ENCODE measurements at places on chromosomes 5 and 9.

GRCh38 chr5:62341783-62342475 lies 35.9 kb downstream of the KIF2A start:
- no peak for DNase-seq

DNA sequence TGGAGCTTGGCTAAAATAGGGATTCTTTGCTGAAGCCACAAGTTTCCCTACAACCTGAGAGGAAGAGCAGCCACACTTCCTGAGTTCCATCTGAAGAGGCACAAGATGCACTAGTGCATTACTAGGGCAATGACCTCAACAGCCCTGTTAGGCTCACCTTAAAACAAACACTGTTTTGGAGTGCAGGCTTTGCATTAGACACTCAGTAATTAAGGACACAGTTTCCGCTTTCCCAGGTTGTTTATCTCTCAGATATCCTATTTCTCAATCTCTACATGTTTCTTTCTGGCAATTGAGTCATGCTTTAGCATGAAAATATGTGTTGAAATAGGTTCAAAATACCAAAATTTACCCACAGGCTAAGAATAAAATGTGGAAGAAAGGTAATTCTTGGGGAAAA lies 34.2 kb downstream of the EMB start:
- no peak for DNase-seq

- peak; percentile 47 for DNase-seq
Measured at GRCh38 chr5:178461004-178461730, 129.0 kb downstream of the COL23A1 start.

DNA sequence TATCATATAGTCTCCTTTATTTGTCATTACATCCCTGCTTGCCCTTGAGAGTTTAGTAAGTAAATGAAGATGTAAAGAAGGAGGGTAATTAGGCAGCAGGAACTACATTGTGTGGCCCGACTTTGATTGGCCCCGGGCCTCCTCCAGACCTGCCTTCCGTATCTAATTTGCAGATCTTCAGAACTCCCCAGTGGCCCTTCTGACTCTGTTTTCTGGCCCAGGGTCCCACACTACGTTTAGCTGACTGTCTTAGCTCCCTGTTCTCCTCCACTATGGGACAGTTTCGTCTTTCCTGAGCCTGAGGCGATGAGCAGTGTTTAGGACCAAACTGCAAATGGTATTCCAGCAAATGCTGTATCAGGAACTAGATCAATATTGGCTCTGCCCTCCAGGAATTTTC lies 21.6 kb upstream of the CTSL start:
- DNase-seq = no peak

DNA sequence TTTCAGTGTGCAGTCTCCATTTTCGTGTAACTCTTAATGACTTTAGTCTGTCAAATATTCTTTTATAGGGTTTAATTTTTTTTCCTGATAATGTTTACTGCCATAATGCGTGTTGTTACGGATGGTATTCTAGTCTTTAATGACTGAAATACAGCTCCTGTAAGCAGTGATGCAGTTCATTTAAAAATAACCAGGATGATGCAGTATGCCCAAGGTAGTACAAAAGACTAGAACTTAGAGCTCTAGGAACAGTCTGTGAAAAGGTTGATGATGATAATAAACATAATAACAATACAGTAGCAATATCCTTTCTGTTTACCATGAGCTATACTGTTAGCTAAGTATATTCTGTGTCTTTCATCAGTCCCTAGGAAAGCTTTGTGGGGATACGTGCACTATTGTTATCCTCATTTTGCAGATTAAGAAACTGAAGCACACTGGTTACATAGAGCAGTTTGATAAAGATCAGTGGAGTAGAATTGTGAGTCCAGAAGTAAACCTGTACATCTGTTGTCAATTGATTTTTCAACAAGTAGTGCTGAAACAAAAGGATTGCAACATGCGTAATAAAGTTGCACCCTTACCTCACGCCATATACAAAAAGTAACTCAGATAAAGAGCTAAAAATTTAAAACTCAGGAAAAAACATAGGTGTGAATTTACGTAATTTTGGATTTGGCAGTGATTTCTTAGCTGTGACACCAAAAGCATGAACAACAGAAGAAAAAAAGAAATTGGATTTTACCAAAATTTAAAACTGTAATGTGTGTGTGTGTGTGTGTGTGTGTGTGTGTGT lies 64.5 kb downstream of the MTREX start:
- DNase-seq = no peak

DNA sequence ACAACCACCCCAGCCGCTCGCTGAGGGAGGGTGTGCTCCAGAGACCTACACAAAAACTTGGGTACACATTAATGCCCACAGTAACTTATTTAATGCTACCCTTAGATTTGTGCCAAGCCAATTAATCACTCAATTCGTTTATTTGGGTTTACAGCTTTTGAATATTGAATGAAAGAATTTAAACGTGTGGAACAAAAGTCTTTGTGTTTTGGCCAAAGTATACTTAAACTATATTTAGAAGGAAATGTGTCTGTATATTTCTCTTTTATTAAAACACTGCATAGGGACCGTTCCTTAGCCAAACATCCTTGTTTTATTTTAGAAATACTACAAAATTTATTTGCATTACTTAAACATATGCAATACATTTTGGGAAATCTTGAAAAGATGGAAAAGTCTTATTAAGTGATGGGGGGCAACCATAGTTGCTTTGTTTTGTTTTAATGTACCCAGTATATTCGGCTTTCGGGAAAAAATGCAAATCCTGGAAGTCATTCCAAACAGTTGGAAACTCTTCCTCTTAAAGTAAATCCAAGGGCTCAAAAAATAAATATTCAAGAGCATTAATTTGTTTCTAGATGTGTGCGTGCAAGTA lies 11.8 kb downstream of the ZNF608 start:
- DNase-seq = no peak

DNA sequence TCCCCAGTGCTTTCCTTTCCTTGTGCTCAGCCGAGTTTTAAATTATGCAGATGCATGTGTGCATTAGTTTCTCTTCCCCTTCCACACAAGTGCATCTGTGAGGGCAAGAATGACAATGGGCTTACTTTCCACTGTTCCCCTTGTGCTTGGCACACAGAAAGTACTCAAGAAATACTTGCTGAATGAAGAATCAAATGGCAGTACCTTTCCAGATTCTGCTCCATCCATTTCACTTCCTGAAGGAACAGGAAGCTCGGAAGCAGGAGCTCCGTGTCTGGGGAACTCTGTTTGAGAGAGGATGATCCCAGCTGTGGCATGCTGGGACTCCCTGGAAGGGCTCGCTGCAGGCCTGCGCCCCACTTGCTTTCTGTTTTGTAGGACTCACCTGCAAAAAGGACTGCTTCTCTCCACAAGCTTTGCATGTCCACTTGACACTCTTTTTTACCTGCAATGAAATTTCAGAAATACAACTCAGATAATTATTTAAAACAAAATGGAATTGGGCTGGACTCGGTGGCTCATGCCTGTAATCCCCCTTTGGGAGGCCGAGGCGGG lies 5.5 kb downstream of the MRNIP start:
- no peak for DNase-seq

- DNase-seq = no peak
Measured at GRCh38 chr9:4986783-4987182, 1.7 kb downstream of the JAK2 start.

GRCh38 chr5:83149671-83150070 lies 72.3 kb downstream of the XRCC4 start:
- peak; percentile 79 for DNase-seq

DNA sequence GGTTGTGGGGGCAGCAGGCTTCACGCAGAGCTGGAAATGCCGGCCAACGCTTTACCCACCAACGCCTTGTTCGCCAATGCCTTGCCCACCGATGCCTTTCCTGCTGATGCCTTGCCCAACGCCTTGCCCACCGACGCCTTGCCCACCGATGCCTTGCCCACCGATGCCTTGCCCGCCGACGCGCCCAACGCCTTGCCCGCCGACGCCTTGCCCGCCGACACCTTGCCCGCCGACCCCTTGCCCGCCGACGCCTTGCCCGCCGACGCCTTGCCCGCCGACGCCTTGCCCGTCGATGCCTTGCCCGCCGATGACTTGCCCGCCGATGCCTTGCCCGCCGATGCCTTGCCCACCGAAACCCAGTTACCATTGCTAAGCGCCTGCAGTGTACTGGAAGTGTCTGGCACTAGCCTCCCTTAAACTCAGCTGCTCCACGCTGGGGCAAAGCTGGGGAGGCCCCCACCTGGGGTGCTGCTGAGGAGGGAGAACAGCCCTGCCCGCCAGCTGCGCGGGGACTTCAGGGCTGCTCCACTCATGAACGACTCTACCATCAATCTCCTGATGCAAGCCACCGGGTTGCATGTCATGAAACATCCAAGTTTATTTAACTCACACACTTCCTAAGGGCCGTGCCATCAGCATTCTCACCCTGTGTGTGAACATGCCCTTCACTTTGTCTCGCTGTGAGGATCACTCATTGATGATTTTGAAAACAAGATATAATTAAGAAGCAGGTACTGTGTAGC lies 1.8 kb downstream of the SLC6A18 start:
- no peak for DNase-seq

- DNase-seq = no peak
Measured at GRCh38 chr5:18686253-18686652, 1052.0 kb downstream of the TAF11L14 start.

GRCh38 chr9:34381323-34381722 lies 4.6 kb upstream of the MYORG start:
- DNase-seq = no peak

DNA sequence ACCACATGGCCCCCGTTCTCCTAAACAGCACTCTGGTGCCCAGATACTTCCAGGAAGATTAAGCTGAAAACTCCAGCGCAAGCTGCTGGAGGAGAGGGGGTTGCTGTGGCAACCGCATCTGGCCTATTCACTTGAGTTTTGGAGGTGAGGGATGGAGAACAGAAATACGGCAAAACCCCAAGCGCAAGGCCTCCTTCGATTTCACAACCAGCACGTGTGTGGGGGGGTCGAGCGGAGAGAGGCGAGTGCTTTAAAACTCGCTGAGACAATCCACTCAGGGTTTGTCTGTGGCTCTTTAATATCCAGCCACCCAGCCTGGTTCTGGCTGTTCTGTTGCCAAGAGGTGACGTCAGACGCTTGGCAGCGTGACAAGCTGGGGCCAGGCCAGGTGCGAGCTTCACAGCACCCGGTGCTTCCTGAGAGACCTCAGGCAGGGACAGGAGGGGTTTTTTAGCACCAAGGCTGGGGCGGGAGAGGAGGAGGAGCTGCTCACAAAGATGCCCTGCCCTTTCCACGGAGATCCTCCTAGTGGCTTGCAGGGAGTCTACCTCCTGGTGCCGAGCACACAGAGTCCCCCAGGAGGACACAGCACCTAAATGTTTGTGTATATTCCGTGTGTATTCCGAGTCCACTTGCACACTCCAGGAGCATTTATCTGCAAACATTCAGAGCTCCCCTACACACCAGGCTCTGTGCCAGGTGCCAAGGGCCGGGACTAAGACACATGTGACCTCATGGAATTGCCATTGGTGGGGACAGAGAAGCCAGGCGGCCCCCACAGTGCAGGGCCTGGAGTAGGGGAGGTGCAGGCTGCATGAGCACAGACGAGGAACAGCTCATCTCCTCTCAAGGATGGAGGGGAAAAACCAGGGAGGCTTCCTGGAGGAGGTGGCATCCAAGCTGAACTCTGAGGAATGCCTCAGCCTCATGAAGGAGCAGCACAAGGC lies 194.6 kb downstream of the OLFM1 start:
- DNase-seq = no peak

DNA sequence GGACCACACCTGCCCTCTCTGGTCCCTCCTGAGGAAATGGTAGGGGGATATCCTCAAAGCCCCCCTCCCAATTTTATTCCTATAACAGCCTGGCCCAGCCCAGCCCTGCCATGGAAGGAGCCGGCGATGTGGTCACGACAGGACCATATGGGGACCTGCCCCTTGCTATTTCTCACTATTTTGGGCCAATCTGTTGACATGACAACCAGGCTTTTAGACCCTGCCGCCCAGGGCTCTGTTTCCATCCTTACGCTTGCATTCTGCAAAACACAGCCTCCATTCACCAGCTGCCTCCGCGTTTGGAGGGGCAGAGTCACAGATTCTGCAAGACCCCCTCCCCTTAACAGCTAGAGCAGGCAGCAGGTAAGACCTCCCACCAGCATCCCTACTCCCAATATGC lies 112.2 kb downstream of the GABBR2 start:
- no peak for DNase-seq

DNA sequence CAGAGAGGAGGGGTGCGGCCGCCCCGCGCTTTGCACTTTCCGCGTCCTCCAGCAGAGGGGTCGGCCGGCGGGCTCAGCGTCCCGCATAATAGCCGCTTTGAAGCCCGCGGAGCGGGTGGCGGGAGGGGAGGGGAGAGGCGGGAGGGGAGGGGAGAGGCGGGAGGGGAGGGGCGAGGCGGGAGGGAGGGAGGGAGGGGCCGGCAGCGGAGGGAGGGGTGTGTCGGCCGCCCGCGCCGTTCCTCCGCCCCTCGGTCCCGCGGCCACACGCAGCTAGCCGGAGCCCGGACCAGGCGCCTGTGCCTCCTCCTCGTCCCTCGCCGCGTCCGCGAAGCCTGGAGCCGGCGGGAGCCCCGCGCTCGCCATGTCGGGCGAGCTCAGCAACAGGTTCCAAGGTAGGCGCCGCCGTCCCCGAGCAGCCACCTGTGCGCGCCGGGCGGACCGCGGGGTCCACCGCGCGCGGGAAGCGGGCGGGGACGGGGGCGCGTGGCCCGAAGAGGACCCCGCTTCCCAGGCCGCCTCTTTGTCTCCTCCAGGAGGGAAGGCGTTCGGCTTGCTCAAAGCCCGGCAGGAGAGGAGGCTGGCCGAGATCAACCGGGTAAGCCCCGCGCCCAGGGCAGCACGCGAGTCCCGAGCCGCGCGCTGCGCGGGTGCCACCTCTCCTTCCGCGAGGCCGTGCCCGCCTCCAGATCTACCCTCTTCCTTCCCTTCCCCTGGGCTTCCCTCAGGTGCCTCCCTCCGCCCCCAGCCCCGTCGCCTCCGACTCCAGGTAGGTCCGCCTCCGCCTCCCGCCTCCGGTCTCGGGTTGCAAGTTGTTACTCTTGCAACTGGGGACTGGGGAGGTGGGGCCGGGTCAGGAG lies at the start of gene AIF1L:
TSS of gene AIF1L (plus strand) at position 263 of the 857 bp plus-strand sequence. CDS start at position 362, 99 bp downstream.
- DNase-seq = no peak

DNA sequence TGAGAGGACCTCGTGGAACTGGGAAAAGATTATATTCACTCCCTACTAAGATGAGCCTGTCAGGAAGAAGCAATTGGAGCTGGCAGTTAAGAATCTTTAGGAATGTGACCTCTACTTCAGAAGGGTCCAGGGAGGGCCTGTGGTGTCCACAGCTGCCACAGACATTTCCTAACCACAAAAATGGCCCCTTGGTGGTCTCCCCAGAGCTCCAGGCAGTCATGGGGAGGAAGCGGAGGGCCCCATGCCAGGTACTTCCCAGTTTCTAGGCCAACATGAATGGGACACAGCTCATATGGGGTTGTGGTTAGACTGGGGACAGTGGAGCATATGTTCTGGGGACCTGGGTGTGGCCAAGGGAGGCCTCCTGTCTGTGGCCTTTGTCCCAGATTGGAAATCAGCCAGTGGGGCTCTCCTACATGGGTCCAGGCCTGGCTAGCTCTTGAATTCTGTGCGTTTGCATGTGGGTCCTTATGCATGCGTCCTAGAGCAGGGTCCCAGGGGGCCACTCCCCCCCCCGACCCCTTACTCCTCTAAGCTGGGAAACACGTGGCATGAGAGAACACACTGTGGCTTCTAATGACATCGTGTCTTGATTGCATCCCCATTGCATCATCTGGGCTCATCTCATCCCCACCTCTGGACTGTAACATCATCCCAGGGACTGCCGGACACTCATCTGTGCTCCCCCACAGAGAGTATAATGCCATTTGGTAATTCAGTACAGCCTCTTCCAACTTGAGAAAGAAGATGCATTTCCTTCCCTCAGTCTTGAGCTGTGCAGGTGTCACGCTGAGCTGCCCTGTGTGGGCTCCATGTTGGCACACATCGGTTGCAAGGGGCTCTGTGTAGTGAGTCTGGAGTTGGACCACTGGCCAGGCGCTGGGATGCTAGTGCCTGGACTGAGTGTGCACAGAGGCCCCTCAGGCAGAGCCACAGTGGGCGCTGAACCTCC lies 31.3 kb downstream of the IRF1 start:
- DNase-seq = peak; percentile 71

Data from brain microvascular endothelial cell (primary cell).